ENCODE measurements at places on chromosomes 6 and 20.

DNA sequence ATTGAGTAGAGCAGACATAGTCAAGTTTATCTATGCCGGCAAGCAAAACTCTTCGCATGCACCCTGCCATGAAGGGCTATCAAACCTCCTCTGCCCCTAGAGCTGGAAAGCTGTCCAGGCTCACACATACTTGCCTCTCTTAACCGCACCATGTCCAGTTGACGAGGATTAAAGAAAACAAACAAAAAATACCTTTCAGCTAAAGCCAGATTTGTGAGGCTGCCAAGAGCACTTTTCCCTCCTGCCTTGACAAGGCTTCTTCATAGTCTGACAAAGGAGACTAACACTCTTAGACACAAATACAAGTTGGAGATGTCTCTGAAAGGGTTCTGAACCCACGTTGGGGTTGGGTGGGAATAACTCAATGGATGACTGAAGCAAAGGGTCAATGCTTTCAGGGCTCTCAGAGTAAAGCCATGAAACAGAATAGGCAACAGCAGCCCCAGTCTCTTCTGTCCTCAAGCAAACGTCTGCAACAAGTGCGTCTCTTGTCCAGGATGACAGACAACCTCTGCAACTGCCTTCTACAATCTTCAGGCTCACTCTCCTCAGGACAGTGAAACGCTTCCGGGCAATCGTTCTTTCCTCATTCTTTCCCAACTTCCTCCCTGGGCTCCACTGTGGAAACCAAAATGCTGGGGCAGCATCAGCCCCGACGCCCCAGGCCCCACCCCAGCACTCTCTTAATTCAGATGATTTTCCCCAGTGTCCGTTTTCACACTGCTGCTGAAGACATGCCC lies 57.8 kb downstream of the AGPAT4 start:
- DNase-seq, result no peak

- DNase-seq, result no peak
Measured at GRCh38 chr6:15527838-15528617, 134.8 kb downstream of the DTNBP1 start.

- no peak for DNase-seq
Measured at GRCh38 chr6:22248513-22249308, 48.1 kb downstream of the PRL start.

- no peak for DNase-seq
Measured at GRCh38 chr6:135002974-135003703, 51.5 kb downstream of the HBS1L start.

DNA sequence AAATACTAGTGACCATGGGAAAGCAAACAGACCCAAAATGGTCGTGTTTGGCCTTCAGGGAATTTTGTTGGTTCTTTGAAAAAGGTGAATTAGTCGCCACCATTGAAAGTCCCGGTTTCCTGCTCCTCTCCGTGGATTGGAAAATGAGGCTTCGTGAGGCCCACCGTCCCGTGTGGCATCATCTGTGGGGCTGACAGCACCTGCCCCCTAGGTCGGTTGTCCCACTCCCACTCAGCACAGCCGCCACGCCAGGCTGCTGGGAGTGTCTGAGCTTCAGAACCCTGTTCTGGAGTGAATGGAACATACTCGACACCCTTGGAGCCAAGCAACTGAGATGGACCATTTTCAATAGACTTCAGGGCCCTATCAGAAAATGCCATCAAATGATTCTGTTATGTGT lies 33.0 kb upstream of the FOXC1 start:
- DNase-seq, result no peak

DNA sequence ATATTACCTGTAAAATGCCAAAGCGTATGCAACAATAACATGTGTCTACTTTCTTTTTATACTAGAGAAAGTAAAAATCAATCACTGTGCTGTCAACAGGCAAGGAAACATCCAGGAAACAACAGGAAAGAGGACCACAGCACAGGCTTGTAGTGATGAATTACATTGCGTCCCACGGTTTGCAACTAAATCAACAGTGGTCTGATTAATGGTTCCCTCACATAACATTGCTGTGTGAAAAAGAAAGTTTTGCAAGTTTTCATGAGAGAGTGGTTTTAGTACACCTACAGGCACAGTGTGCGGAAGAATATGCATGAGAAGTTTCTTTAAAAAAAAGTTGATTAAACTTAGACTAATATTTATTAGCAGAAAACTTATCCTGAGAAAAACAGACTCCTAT lies 329.5 kb upstream of the HSF2 start:
- no peak for DNase-seq

- DNase-seq, result no peak
Measured at GRCh38 chr6:164010441-164011103, 596.1 kb downstream of the QKI start.

DNA sequence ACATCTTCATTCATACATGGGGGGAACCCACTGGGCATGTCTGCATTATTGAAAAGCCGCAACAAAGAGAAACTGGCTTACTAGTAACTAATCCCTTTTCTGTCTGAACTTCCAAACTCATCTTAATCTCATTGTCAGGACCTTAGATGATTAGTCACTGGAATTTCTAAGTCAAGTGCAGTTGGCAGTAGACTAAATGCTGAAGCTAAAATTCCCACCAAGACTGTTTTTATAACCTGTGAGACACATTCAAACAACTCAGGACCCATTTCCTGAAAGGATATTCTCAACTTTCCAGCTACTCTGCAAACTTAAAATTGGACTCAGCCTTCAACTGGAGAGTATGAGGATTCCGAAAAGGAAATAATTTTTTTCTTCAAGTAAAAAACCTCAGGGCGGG lies 94.8 kb upstream of the SCAF8 start:
- no peak for DNase-seq

DNA sequence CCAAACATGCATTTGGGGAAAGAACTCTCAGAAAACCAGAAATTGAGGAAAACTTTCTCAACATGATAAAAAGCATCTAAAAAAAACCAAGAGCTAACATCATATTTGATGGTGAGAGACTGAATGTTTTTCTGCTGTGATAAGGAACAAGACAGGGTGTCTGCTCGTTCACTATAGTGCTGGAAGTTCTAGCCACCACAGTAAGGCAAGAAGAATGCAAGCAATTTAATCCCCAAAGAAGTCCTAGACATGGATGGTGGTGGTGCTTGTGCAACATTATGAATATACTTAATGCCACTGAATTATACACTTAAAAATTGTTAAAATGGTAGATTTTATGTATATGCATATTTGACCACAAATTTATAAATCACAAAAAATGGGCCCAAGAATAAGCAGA lies 53.4 kb downstream of the LYRM2 start:
- DNase-seq, result no peak

- no peak for DNase-seq
Measured at GRCh38 chr6:119466226-119466625, 116.7 kb upstream of the MAN1A1 start.

DNA sequence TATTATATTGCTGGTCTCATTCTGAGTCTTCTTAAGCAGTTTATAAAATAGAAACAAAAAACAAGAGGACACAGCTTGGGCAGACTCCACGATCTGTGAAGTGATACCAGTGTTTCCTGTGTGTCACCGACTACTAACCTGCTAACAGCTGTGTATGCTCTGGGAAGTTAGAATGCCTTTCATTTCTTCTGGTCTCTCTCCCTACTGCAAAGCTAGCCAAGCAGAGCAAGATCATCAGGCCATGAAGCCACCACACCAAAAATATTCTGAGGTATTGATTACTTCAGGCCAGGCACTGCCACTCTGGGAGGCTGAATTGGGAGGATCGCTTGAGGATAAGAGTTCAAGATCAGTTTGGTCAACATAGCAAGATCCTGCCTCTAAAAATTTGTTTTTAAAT lies 46.9 kb upstream of the SMIM29 start:
- DNase-seq, result no peak

- DNase-seq, result no peak
Measured at GRCh38 chr6:108869876-108870275, 21.7 kb downstream of the ARMC2 start.

- DNase-seq, result no peak
Measured at GRCh38 chr20:58756450-58756775, 63.8 kb downstream of the NPEPL1 start.

DNA sequence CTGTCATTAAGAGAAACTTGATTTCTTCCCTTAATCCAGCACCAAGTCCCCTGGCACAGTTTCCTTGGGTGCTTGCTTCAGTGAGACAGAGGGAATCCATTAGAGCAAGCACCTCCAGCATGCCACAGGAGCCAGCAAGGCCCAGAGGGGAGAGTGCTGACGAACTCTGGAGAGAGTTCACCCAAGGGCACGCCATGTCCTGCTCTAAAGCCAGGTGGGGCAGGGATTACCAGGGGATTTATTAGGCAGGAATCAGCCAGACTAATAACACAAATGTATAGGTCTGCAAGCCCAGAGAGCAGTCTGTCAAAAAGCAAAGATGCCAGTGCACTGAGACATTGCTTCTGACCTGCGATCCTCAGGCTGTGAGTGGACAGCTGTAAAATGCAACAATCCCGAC lies 155.4 kb upstream of the SYNDIG1 start:
- DNase-seq, result no peak

- DNase-seq, result no peak
Measured at GRCh38 chr20:33210371-33210770, 6.8 kb upstream of the BPIFA3 start.

DNA sequence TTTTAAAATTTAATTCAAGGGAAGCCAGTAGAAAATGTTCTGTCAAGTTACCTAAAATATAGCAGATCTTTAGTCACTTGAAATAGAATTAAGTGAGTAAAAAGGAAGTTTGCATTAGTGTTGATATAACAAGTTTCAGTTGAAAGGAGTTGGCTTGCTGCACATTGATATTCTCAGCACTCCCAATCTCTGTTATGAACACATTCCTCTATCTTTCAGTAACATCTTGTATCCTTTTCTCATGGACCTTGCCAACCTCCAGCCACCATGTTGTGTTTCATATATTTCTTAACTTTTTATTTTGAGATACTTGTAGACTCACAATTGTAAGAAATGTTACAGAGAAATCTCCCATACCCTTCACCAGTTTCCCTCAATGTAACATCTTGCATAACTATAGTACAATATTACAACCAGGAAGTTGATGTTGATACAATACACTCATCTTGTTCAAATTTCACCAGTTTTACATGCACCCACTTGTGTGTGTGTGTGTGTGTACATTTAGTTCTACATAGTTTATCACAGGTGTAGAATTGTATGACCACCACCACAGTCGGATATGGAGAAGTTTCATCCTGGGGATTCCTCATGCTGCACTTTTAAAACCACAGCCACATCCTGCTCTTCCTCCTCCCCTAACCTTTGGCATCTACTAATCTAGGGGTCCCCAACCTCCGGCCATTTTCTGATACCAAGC lies 20.2 kb upstream of the PAQR8 start:
- DNase-seq, result no peak

- DNase-seq, result no peak
Measured at GRCh38 chr6:107716688-107717089, 107.4 kb downstream of the SCML4 start.

DNA sequence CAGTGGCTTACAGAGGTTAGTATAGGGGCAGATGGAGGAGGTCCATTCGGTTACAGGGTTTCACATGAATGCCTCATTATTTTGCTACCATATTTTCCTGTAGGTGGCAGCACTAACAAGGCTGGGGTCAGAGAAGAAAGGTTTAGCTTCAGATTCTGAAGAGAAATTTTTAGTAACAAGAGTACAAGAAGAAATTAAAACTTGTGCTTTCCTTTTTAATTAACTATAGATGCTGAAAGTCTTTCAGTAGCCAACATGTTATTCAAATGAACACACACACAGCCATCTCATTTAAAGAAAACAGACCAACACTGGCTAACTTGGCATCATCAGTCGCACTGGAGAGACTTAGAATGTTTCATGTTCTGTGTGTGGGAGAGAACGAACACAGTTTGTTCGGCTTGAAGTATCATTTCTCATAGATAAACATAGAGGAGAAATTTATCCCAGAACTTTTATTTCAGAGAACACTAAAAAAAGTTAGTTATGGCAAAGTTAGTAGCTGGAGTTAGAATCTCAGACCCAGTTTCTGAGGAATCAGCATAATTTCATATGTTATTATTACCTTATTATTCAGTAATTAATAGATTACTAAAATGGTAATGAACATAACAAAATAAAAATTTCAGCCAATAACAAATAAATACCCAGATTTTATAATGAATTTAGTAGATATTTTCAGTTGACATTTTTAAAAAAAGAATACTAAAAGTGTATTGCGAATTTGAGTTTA lies 314.0 kb upstream of the RSPO3 start:
- DNase-seq, result no peak

- DNase-seq, result no peak
Measured at GRCh38 chr6:46850792-46851191, 57.6 kb downstream of the MEP1A start.

- no peak for DNase-seq
Measured at GRCh38 chr20:775679-776135, 7.4 kb upstream of the SLC52A3 start.

GRCh38 chr20:53923566-53924369 lies 146.6 kb downstream of the BCAS1 start:
- DNase-seq, result no peak

GRCh38 chr6:108835218-108835850 lies 12.9 kb upstream of the ARMC2 start:
- no peak for DNase-seq

GRCh38 chr6:124226396-124226795 lies 422.7 kb downstream of the NKAIN2 start:
- no peak for DNase-seq
